Type B pancreatic cell (in vitro differentiated cells): ENCODE measurements at places on chromosomes 3 and 15. TPM values are rescaled to one million over a fixed set of nuclear protein-coding genes. Genes with fewer than 3 reads are reported as not detected.

The RETNLB gene
- 1.1 TPM in 1 of 2 replicates, not detected in the other for total RNA-seq

The COL7A1 gene
- 17.6 and 32.3 TPM in 2 replicates for total RNA-seq

The NOX5 gene
- total RNA-seq = 0.12 TPM in 1 of 2 replicates, not detected in the other

The NR2F2 gene
- total RNA-seq = 135 and 270 TPM in 2 replicates

The SI gene
- total RNA-seq = 4.7 and 8.4 TPM in 2 replicates

The FEZF2 gene
- total RNA-seq = 0.24 TPM in 1 of 2 replicates, not detected in the other

The UQCC5 gene
- 19.0 and 22.8 TPM in 2 replicates for total RNA-seq

The TRPM1 gene
- total RNA-seq = 9.5 TPM in 1 of 2 replicates, not detected in the other

- no peaks in the 10 kb centered on the region for H3K27me3 ChIP-seq
- H3K27ac ChIP-seq = no peak overlapping the region
- no peak overlapping the region for H3K4me3 ChIP-seq
- H3K4me1 ChIP-seq = peaks cover 8% of the 10 kb centered on the region
- DNase-seq = no peak
Measured at GRCh38 chr3:30795176-30795575, 99.3 kb downstream of the GADL1 start.

- H3K27me3 ChIP-seq = no peaks in the 10 kb centered on the region
- H3K4me3 ChIP-seq = no peak overlapping the region
- H3K27ac ChIP-seq = no peak overlapping the region
- H3K36me3 ChIP-seq = no peaks in the 10 kb centered on the region
Measured at GRCh38 chr3:57019057-57019456, 41.4 kb upstream of the SPATA12 start.

DNA sequence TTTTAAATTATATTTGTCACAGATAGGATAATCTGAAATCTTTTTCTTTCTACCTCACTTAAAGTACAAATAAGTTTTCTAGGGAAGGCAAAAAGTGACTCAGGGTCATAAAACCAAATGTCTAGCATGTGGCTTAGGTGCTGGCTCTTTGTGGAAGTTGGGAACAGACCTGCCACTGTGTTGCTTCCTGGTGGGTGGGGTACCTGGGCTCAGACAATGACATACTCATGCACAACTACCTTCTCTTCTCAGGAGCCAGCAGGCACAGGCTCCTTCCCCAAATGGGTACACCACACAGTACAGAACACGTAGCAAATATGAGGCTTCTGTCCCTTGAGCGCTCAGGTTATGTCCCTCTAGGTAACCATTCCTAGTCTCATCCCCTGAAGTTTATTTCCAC lies 40.1 kb upstream of the MUC13 start:
- DNase-seq = no peak
- H3K27ac ChIP-seq = no peak overlapping the region
- no peaks in the 10 kb centered on the region for H3K4me1 ChIP-seq
- H3K4me3 ChIP-seq = no peak overlapping the region
- H3K36me3 ChIP-seq = peaks cover 17% of the 10 kb centered on the region

- H3K27me3 ChIP-seq = no peaks in the 10 kb centered on the region
- H3K4me1 ChIP-seq = peaks cover 5% of the 10 kb centered on the region
- H3K36me3 ChIP-seq = no peaks in the 10 kb centered on the region
- no peak overlapping the region for H3K27ac ChIP-seq
Measured at GRCh38 chr3:101695779-101696372, 9.4 kb upstream of the RPL24 start.

GRCh38 chr15:69194025-69194827 lies 33.8 kb downstream of the GLCE start:
- H3K4me1 ChIP-seq = peaks cover 25% of the 10 kb centered on the region
- peaks cover 35% of the 10 kb centered on the region for H3K36me3 ChIP-seq
- DNase-seq = no peak
- H3K27ac ChIP-seq = no peak overlapping the region
- H3K4me3 ChIP-seq = no peak overlapping the region
- H3K27me3 ChIP-seq = no peaks in the 10 kb centered on the region

GRCh38 chr15:47663101-47663500 lies 54.2 kb upstream of the SEMA6D start:
- no peaks in the 10 kb centered on the region for H3K4me1 ChIP-seq
- H3K36me3 ChIP-seq = no peaks in the 10 kb centered on the region
- H3K27me3 ChIP-seq = no peaks in the 10 kb centered on the region
- no peak overlapping the region for H3K4me3 ChIP-seq
- H3K27ac ChIP-seq = no peak overlapping the region

DNA sequence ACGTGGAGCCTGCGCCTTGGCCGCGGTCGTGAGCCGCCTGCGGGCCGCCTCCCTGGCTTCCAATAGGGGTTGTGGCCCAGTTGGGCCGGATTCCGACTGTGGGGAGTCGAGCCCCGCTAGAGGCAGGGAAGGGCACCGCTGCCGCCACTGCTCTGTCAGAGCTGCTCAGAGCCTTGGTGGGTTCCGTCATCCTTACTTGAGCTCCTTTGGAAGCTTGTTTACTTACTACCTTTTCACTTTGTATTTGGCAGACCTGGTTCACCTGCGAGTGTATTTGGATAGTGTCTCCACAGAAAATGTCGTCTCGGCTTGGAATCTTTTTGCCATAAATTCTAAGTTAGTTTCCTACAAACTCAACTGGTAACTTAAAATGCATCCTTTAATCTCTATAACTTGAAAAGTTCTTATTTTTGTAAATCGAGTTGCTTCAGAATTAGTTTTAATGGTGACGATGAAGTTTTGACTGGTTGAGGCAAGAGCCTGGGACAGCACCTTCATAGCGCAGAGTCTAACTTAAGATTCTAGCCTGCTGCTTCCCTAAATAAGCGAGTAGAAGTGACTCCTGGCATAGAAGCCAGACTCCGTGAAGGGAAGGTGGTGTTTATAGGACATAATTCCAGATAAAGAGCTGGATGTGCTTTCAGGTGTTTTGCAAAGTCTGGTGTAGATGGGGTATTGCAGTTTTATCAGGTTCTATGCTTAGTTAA lies 800 bp downstream of the DAG1 start:
- H3K4me3 ChIP-seq = peak overlapping the region; percentile 97
- peak overlapping the region; percentile 98 for H3K27ac ChIP-seq
- no peaks in the 10 kb centered on the region for H3K27me3 ChIP-seq
- peaks cover 13% of the 10 kb centered on the region for H3K4me1 ChIP-seq
- H3K36me3 ChIP-seq = peaks cover 8% of the 10 kb centered on the region

- no peak overlapping the region for H3K27ac ChIP-seq
- peaks cover 22% of the 10 kb centered on the region for H3K4me1 ChIP-seq
- H3K4me3 ChIP-seq = no peak overlapping the region
- H3K27me3 ChIP-seq = no peaks in the 10 kb centered on the region
- peaks cover 54% of the 10 kb centered on the region for H3K36me3 ChIP-seq
Measured at GRCh38 chr15:56931639-56932508, 13.4 kb downstream of the TCF12 start.

DNA sequence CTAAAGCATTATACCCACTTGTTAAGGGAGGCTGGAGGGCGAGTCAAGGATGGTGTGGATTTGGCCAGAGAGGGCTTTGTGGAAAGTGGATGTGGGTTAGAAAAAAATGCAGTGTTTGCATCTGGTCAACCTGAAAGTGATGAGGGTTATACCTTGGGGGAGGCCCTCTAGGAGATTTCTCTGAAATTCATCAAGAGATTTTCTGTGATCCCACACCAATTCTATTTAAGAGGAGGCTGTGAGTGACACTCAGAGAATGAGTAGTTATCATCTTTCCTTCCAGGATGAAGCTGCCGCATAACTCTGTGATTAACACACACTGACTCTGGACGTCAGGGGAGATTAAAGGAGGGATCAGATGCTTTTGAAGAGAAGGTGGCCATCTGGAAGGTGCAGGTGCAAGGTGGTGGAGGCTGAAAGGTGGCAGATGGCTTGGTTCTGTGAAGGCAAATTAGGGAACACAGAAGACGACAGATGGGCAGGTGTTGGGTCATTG lies 54.8 kb downstream of the ANAPC13 start:
- no peak overlapping the region for H3K27ac ChIP-seq
- no peaks in the 10 kb centered on the region for H3K36me3 ChIP-seq
- peaks cover 9% of the 10 kb centered on the region for H3K27me3 ChIP-seq
- no peak for DNase-seq

DNA sequence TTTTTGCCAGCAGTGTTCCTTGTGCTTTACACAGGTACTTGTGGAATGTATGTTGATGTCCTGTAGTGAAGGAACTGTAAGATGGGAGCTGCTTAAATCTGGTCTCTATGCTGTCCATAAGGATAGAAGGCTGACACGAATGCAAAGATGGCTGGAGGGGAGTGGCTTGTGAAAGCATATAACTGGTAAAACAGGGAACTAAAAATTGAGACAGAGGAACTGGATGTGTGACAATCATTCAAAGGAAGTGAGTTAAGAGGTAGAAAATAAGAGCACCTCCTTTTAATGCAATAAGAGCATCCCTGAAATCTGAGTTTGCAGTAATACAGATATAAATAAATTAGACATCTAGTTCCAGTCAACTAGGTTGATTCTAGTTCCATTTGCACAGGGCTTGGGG lies 35.2 kb downstream of the RNF13 start:
- H3K27ac ChIP-seq = no peak overlapping the region
- DNase-seq = no peak
- H3K4me3 ChIP-seq = no peak overlapping the region
